Esophagus squamous epithelium (tissue), 5 donors: ENCODE measurements at places on chromosomes 12 and 14. TPM values are rescaled to one million over a fixed set of nuclear protein-coding genes. Genes with fewer than 3 reads are reported as not detected.

LMNTD1 gene
- not detected for total RNA-seq

DNA sequence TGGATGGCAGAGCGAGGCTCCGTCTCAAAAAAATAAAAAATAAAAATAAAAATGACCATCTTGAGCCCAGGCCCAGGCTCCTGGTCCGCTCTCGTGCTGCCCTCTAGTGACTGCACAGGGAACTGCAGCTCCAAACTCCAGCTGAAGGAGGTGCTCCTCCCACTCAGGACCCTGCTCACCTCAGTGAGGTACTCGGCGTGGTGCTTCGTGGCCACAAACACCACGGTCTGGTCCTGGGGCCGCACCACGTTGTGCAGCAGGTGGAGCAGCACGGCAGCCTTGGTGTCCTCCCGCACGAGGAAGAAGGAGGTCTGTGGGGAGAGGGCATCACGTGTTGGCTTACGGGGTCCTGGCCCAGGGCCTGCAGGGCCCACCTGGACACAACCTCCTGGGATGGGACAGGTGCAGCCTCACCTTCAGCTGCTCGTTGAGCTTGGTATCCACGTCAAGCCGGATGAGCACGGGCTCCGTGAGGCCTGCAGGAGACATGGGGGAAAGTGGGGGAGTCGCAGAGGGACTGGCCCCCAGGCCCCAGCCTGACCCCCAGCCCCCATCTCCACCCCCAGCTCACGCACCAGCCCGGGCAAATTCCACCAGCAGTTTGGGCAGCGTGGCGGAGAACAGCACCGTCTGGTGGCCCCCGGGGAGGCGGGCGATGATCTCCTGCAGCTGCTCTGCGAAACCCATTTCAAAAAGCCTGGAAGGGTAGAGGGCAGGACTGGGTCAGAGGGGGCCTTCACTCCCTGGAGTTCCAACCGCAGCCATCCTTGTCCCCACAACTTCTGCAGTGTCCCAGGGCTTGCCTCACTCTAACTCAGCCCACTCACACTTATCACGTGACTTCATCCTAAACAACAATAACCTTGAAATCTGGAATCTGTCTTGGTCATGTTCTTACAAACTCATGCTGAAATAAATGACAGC is 10.6 kb downstream of the DDX54 start:
- H3K27me3 ChIP-seq, result no peaks in the 10 kb centered on the region
- H3K36me3 ChIP-seq, result peaks cover 32% of the 10 kb centered on the region
- no peak overlapping the region for H3K4me3 ChIP-seq
- H3K27ac ChIP-seq, result no peak overlapping the region
- no peaks in the 10 kb centered on the region for H3K4me1 ChIP-seq
- DNase-seq, result no peak

- peaks cover 62% of the 10 kb centered on the region for H3K4me1 ChIP-seq
- H3K36me3 ChIP-seq, result no peaks in the 10 kb centered on the region
- no peaks in the 10 kb centered on the region for H3K27me3 ChIP-seq
- no peak overlapping the region for H3K4me3 ChIP-seq
Measured at GRCh38 chr14:76958980-76959710, 69.4 kb downstream of the IRF2BPL start.

- H3K27me3 ChIP-seq, result no peaks in the 10 kb centered on the region
- no peak overlapping the region for H3K4me3 ChIP-seq
- H3K36me3 ChIP-seq, result no peaks in the 10 kb centered on the region
- DNase-seq, result no peak
- no peak overlapping the region for H3K27ac ChIP-seq
Measured at GRCh38 chr12:78194448-78194847, 363.8 kb downstream of the NAV3 start.

- no peaks in the 10 kb centered on the region for H3K27me3 ChIP-seq
- no peaks in the 10 kb centered on the region for H3K4me1 ChIP-seq
- DNase-seq, result no peak
- H3K27ac ChIP-seq, result no peak overlapping the region
- no peaks in the 10 kb centered on the region for H3K36me3 ChIP-seq
Measured at GRCh38 chr12:40788276-40788675, 96.0 kb downstream of the CNTN1 start.

NKX2-1 gene
- total RNA-seq, result not detected

GRCh38 chr12:7712841-7713442 is 1.7 kb downstream of the DPPA3 start:
- H3K27ac ChIP-seq, result no peak overlapping the region
- no peaks in the 10 kb centered on the region for H3K4me1 ChIP-seq
- no peak for DNase-seq
- no peaks in the 10 kb centered on the region for H3K36me3 ChIP-seq
- H3K4me3 ChIP-seq, result no peak overlapping the region

GRCh38 chr12:70251661-70252060 is 8.4 kb downstream of the CNOT2 start:
- no peak for DNase-seq
- no peaks in the 10 kb centered on the region for H3K27me3 ChIP-seq
- H3K4me3 ChIP-seq, result no peak overlapping the region
- no peaks in the 10 kb centered on the region for H3K36me3 ChIP-seq

SPATA7 gene
- total RNA-seq, result 10.5 TPM

DNA sequence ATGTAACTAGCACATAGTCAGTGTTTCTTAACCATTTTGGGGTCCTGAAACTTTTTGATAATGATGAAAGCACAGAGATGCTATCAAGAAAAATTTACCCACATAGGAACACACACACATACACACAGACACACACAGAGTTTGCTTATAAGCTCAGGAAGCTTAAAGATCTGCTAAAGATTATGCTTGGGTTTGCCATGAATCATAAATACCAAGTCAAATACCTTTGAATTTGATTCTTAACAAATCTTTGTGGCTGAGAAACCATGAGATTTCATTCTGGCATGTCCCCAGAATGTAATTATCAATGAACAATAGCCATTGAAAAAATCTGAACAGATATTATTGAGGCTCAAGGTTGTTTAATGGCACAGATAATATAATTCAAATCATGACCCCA is 89.2 kb downstream of the NTS start:
- H3K27me3 ChIP-seq, result no peaks in the 10 kb centered on the region
- H3K36me3 ChIP-seq, result no peaks in the 10 kb centered on the region
- no peaks in the 10 kb centered on the region for H3K4me1 ChIP-seq

- H3K4me3 ChIP-seq, result peak overlapping the region; percentile 80
- no peaks in the 10 kb centered on the region for H3K27me3 ChIP-seq
- peaks cover 76% of the 10 kb centered on the region for H3K4me1 ChIP-seq
- no peak for DNase-seq
- peak overlapping the region; percentile 96 for H3K27ac ChIP-seq
Measured at GRCh38 chr12:49264466-49264872, 413 bp upstream of the TUBA1C start.

GRCh38 chr14:64845878-64846277 is 33.8 kb downstream of the SPTB start:
- no peak overlapping the region for H3K27ac ChIP-seq
- no peaks in the 10 kb centered on the region for H3K27me3 ChIP-seq
- peaks cover 3% of the 10 kb centered on the region for H3K4me1 ChIP-seq
- H3K36me3 ChIP-seq, result no peaks in the 10 kb centered on the region
- no peak for DNase-seq

- H3K27me3 ChIP-seq, result no peaks in the 10 kb centered on the region
- H3K36me3 ChIP-seq, result no peaks in the 10 kb centered on the region
- no peaks in the 10 kb centered on the region for H3K4me1 ChIP-seq
- DNase-seq, result no peak
- H3K27ac ChIP-seq, result no peak overlapping the region
Measured at GRCh38 chr14:106511006-106511799, 984.8 kb downstream of the TMEM121 start.

GRCh38 chr14:50379563-50379962 is 17.1 kb downstream of the CDKL1 start:
- H3K36me3 ChIP-seq, result no peaks in the 10 kb centered on the region
- DNase-seq, result no peak
- no peak overlapping the region for H3K4me3 ChIP-seq
- no peaks in the 10 kb centered on the region for H3K4me1 ChIP-seq

GRCh38 chr14:97920201-97920600 is 1123.0 kb downstream of the VRK1 start:
- H3K4me1 ChIP-seq, result peaks cover 3% of the 10 kb centered on the region
- no peak overlapping the region for H3K27ac ChIP-seq
- H3K36me3 ChIP-seq, result no peaks in the 10 kb centered on the region
- no peak for DNase-seq
- H3K4me3 ChIP-seq, result no peak overlapping the region
- no peaks in the 10 kb centered on the region for H3K27me3 ChIP-seq

GRCh38 chr12:2834581-2835491 is at the start of gene NRIP2:
TSS of gene NRIP2 (minus strand) at chr12:2835035. CDS start at chr12:2834983, 52 bp downstream.
- H3K27me3 ChIP-seq, result no peaks in the 10 kb centered on the region
- no peaks in the 10 kb centered on the region for H3K4me1 ChIP-seq
- H3K27ac ChIP-seq, result no peak within 1 kb of the TSS
- no peaks in the 10 kb centered on the region for H3K36me3 ChIP-seq
- peak within 1 kb of the TSS; percentile 8 for H3K4me3 ChIP-seq
- DNase-seq, result no peak

DNA sequence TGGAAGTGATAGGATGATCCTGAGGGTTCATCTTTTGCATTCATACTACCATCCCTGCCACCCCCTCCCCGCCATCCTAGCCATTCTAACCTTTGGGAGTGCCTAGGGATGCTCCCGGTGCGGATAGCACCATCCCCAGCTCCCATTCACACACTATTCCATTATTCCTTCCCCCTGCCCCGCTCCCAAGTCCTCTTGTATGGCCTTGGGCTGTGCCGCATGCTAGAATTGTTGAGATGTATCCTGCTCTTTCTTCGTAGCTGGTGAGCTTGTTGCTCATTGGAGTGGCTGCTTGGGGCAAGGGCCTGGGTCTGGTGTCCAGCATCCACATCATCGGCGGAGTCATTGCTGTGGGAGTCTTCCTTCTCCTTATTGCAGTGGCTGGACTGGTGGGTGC is 644 bp downstream of the TSPAN31 start:
- H3K4me1 ChIP-seq, result peaks cover 35% of the 10 kb centered on the region
- H3K27me3 ChIP-seq, result no peaks in the 10 kb centered on the region
- H3K27ac ChIP-seq, result peak overlapping the region; percentile 96
- peak overlapping the region; percentile 83 for H3K4me3 ChIP-seq
- DNase-seq, result no peak
- H3K36me3 ChIP-seq, result peaks cover 7% of the 10 kb centered on the region

GRCh38 chr12:47449797-47450196 is 256.0 kb downstream of the RPAP3 start:
- no peak overlapping the region for H3K4me3 ChIP-seq
- no peaks in the 10 kb centered on the region for H3K4me1 ChIP-seq
- H3K27me3 ChIP-seq, result no peaks in the 10 kb centered on the region
- no peak overlapping the region for H3K27ac ChIP-seq
- H3K36me3 ChIP-seq, result no peaks in the 10 kb centered on the region

DNA sequence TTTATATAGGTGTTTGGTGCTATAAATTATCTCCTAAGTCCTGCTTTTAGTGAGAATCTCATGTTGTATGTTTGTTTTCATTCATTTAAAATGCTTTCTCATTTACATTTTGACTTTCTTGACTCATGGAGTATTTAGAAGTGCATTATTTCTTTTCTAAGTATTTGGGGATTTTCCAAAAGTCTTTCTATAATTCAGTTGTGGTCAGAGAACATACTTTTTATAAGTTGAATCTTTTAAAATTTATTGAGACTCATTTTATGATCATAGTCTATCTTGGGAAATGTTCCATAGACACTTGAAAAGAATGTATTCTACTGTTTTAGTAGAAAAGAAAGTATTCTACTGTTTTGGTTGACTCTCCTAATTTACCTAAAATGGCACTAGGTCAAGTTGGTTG is 168.2 kb downstream of the AKAP6 start:
- no peaks in the 10 kb centered on the region for H3K27me3 ChIP-seq
- no peaks in the 10 kb centered on the region for H3K4me1 ChIP-seq
- H3K36me3 ChIP-seq, result no peaks in the 10 kb centered on the region
- no peak overlapping the region for H3K4me3 ChIP-seq

DNA sequence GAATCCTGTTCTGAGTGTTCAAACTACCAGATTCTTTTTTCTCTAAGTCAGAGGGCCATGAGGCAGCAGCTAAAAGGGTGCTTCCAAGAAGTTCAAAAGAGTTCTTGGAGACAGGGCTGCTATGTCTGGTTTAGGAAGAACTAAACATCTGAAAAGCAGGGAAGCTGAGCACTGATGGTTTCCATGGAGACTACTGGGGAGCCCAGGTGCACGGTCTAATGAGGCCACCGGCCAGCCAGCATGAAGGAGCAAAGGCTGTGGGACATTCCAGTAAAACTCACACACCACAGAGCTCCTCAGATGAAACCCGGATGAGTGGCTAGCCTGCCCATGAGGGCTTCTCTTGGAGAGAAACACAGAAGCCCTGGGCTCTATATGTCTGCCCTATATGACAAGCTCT is 97.3 kb downstream of the KCNK10 start:
- no peak for DNase-seq
- H3K27me3 ChIP-seq, result no peaks in the 10 kb centered on the region
- H3K4me1 ChIP-seq, result no peaks in the 10 kb centered on the region
- no peaks in the 10 kb centered on the region for H3K36me3 ChIP-seq
- no peak overlapping the region for H3K27ac ChIP-seq

MBIP gene
- 5.2 TPM for total RNA-seq

DLGAP5 gene
- 16.8 TPM for total RNA-seq

TAS2R14 gene
- total RNA-seq, result 2.2 TPM

PCK2 gene
- total RNA-seq, result 13.2 TPM

DNA sequence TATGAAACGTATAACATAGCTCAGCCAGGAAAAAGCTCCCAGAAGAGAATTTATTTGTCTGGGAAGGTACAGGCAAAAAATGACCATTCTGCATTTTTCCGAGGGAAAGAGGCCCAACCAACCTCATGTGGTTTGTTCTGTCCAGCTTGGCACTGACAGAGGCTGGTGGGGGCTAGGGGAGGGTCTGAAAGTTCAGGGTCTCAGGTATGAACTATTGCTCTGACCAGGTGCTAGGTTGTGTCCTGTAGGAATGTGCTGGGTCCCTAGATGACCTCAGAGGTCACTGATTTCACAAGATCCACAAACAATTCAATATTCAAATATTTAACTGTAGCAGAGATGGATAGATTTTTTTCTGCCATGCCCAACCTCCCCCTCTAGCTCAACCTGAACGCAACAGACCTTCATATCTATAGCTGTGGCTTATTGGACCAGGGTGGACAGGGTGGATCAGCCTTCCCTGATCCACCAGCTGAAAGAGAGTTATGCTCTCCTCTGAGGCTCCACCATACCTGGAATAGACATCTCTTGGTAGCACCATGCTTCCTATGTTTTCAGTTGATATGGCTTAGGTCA is 32.9 kb upstream of the IFT81 start:
- H3K27me3 ChIP-seq, result no peaks in the 10 kb centered on the region
- H3K4me1 ChIP-seq, result no peaks in the 10 kb centered on the region
- H3K36me3 ChIP-seq, result no peaks in the 10 kb centered on the region
- no peak overlapping the region for H3K4me3 ChIP-seq
- DNase-seq, result no peak

OTOGL gene
- total RNA-seq, result 0.57 TPM
